Activated naive CD8-positive, alpha-beta T cell treated with anti-CD3 and anti-CD28 coated beads, Interleukin-2, amount 50 U/mL, for 24 hours (primary cell): ENCODE measurements at places on chromosomes 16 and 17.

- DNase-seq: peak; percentile 50
Observed at GRCh38 chr17:59963738-59964481, 630 bp downstream of the RNFT1 start.

DNA sequence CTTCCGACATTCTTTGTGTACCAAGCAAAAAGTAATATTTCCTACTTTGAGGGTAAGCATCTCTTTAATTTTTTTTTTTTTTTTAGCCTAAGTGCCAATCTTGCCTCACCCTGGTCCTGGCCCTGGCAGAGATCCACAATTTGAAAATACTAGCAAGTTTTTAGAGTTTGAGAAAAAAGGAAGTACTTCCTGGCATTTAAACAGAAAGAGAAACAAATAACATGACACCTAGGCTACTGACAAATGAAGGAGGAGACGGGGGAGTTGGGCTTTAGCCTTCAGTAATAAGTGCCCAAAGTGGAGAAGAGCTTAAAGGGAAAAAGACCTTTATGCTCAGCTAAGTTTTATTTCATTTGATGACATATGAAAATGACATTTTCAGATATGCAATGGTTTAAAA lies 92.8 kb downstream of the HS3ST3A1 start:
- no peak for DNase-seq

GRCh38 chr17:30093463-30094147 lies 23.0 kb upstream of the NSRP1 start:
- peak; percentile 41 for DNase-seq

GRCh38 chr17:18946536-18946935 lies 5.4 kb upstream of the SLC5A10 start:
- no peak for DNase-seq

DNA sequence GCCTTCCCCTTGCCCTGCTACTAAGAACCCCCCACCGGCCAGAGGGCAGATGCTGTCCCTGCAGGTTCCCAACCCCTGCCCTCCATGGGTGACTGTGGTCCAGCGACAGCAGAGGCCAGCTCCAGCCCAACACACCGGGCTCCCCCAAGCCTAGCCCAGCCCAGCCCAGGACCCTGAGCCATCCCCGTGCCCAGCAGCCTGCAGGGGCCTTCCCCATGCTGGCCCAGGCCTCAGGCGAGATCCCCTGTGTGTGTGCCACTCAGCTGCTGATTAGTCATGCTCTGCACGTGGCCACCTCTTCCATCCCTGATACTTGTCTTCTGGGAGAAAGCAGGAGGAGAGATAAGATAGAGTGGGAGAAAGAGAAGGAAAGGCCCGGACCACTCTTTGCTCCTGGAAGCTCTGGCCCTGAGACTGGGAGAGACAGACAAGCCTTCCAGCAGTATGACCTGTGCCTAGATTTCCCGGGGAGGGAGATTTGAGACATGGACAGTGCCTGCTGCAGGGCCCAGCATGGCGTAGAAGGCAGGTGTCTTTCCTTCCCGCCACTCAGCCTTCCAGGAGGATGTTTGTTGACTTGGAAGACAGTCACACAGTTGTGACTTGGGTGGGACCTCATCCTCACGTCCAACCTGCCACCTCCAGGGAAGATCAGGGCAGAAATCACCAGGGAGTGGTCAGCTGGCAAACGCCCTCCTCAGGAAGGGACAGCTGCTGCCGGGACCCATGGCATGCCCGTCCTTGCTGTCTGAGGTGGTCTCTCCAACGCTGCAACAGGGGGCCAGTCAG lies 41.3 kb upstream of the RASD1 start:
- DNase-seq: no peak

GRCh38 chr16:48613061-48613957 lies 3.3 kb upstream of the N4BP1 start:
- DNase-seq: peak; percentile 61
